Activated naive CD4-positive, alpha-beta T cell (primary cell): ENCODE measurements at places on chromosomes 4 and X.

GRCh38 chr4:181761156-181761555, 482.0 kb upstream of the TENM3 start:
- DNase-seq, result no peak

GRCh38 chrX:100976211-100976610, 6.7 kb downstream of the ARL13A start:
- DNase-seq, result no peak

DNA sequence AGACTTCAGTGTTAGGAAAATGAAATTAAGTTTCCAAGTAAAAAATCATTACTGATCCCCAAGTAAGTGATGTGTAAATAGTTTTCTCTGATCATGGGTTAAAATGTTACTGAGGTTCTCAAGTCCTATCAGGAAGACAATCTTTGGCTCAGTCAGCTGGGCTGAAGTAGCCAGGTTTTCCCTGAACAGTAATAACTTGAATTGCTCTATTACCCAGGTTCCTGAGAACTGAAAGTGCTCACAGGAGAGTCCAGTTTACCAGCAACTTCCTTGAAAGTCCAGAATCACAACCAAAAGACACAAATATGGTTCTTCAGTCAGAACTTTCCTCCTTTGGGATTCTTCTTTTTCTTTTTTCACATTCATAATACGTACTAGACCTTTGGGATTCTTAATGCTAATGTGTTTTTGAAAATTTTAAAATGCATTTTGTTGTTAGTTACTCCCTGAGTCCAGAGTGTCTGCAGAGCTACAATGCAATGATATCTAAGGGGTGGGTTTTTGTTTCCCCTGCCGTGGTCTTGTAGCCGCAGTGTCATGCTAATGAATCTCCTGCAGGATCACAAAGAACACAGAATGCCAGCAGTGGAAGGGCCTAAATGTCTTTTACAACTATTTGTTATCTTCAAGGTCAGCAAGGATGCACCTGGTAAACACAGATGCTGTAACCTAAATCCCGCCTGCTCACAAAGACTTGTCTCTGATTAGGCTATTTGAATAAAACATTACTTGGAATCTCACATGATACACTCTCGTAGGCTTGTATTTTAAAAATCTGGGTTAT, 439.8 kb upstream of the NR3C2 start:
- no peak for DNase-seq

- no peak for DNase-seq
Observed at GRCh38 chrX:40976981-40977380, 108.3 kb upstream of the USP9X start.

DNA sequence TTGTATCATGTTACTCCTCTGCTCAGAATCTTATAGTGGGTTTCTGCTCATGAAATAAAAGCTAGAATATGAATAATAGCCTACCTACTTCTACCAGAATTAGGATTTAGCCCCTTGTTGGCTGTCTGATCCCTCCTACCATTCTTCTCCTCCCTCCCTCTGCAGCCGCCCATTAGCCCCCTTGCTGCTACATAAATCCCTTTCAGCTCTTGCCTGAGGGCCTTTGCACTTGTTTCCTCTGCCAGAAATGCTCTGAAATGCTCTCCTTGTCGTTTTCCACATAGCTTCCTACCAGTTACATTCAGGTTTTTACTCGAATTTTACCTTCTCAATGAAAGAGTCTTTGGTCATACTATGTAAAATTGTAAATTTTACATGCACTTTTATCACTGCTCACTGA, 159.2 kb downstream of the ADGRL3 start:
- no peak for DNase-seq

GRCh38 chr4:177041356-177041755, 248.6 kb upstream of the VEGFC start:
- no peak for DNase-seq

DNA sequence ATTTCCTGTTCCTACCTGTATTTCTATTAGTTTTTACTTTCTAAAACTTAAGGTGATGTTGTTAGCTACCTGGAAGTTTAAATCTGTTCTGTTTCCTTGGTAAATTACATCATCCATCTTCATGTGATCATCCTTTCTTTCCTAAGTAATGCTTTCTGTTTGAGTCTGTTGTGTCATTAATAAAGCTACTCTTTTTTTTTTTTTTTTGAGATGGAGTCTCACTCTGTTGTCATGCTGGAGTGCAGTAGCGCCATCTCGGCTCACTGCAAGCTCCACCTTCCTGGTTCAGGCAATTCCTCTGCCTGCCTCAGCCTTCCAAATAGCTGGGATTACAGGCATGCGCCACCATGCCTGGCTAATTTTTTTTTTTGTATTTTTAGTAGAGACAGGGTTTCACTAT, 73.3 kb downstream of the FIP1L1 start:
- DNase-seq, result no peak

DNA sequence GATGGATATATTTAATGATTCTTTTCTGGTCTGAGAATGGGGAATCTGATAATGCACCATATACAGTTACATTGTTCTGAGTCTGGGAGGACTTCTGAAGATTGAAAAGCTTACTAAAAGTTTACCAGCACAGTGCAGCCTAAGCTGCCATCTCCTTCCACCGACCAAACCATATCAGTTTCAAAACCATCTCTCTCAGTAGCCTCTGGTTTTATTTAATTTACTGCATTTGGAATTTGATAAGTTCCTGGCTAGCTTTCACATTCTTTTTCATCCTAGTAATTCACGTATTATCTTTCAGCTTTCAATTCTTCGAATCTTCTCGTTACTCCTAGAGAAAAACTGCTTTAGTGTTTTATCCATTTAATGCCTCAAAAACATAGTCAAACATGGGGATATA, 181.4 kb upstream of the HCCS start:
- DNase-seq, result no peak

DNA sequence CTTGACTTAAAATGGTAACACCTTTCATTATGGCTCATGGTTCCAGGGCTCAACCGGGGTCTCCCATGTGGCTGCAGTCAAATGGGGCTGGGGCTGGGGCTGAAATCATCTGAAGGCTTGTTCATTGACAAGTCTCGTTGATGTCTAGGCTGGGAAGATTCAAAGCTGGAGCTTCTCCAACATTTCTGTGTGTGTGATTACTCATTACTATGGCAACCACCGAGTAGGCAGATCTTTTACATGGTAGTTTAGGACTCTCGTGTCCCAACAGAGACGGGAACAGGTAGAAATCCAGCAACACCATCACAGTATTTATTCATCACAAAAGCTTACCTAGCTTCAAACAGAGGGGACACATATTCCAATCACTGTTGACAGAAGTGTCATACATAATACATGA, 7.8 kb downstream of the YTHDC1 start:
- DNase-seq, result no peak

DNA sequence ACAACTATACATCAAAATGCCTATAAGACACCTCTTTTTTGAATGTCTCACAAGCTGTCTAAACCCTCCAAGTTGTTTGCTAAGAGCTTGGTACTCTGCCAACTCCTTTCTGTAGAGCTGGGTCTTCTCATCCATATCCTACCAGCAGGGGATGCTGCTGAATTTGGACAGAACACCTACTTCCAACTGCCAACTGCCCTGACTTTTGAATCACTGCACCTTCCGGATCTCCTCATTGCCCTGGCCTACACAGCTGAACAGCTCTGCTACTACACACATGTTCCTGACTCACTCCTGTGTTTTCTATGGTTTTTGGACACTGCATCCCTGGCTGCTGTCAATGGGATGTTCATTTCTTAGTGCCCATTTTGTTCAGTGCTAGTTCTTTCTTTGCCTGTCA, 18.7 kb downstream of the FAM184B start:
- DNase-seq, result no peak

DNA sequence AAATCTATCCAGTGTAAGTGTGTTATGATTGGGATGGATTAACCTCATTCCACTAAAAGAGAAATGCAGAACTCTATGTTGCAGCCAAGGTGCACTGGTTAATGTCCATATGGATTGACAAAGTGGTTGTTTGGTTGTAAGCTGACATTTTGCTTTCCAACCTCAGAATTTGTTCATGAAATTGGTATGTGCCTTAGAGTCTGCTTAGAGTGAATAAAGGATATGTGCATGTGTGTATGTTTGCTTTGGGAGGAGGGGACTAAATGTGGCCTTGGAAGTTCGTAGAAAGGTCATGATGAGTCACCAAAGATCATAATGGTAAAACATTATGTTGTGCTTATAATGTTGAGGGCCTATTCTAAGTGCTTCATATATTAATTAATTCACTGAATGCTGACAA, 44.1 kb upstream of the MBNL3 start:
- no peak for DNase-seq

- DNase-seq, result no peak
Observed at GRCh38 chrX:130793975-130794374, 109.0 kb downstream of the ENOX2 start.

DNA sequence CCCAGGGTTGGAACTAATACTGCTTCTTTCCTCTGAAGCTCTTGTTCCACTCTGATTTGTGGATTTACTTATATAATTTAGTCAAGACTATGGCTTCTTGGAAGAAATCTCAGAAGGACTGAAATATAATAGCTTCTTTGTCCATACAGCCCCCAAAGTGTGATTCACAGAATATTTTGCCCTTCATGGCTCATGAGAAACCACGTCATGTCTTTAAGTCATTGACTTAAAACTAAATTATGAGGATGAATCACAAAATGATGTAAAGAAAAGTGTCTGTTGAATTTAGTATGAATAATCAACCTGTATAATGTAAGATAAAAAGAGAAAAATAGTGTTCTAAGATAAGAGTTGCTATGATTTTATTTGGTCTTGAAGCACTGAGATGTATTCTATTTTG, 43.3 kb upstream of the AGA start:
- DNase-seq, result no peak

- no peak for DNase-seq
Observed at GRCh38 chr4:123871341-123871740, 474.7 kb downstream of the SPRY1 start.

GRCh38 chrX:140053846-140054245, 88.5 kb upstream of the CXorf66 start:
- DNase-seq, result no peak

GRCh38 chr4:72911316-72911715, 158.2 kb downstream of the COX18 start:
- no peak for DNase-seq

GRCh38 chr4:184671101-184671500, 21.6 kb downstream of the PRIMPOL start:
- no peak for DNase-seq

DNA sequence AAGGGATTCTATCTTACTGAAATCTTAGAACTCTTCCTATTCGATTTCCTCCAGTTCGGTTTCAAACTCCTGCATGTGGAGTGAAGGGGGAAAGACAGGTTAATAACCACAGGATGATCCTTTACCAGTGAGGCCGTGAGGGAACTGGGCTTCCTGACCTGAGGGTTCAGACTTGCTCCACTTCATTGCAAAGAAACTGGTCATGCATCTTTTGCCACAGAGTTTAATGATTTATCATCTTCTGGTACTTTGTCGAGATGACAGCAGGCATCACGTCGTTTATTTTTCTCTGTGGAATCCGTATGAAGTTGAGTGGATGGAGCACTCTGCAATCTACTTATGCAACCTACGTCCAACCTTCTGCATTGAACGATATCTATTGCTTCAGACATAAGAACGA, 145.9 kb upstream of the NLGN4X start:
- no peak for DNase-seq

DNA sequence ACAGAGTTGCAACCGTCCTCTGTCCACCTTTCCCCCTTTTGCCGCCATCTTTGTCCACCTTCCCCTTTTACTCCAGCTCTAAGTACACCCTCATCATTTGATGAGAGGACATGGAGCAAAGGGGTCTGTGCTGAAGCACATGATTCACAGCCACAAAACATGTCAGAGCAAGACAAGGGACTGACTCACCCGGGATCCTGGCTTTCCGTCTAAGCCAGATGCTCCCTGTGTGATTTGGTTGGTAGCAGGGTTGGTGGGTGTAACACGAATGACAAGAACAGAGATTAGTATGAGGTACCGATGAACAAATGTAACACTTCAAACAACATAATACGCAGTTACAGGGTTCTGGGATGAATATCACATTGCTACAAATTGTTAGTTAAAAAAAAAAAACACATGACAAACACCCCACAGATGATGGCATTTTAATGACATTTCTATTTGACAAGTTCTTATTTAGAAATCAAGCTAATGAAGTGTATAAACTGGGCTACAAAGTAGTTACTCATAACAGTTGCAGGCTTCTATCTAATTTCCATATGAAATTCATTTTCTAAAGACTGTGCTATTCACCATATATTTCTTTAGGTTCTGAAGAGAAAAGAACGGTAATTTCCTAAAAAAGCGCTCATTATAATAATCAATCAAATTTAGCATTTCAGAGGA, 71.4 kb upstream of the ETNPPL start:
- no peak for DNase-seq

DNA sequence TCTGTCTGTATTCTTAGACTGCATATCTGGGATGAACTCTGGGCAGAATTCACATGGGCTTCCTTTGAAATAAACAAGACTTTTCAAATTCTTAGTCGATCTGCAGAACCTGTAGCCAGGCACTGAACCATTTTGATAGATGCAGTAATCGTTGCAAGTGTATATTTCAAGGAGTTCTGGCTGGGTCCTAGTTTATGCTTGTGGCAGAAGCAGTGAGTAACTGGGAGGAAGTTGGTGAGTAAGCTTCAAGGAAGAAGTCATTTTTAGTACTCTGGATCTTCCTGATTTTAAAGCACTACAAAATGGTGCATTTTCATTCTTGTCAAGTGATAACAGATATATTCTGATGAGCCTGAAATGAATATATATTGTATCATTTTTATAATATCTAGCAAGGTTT, 9.5 kb downstream of the HPRT1 start:
- no peak for DNase-seq

- DNase-seq, result no peak
Observed at GRCh38 chr4:14446311-14446710, 556.0 kb upstream of the CPEB2 start.

DNA sequence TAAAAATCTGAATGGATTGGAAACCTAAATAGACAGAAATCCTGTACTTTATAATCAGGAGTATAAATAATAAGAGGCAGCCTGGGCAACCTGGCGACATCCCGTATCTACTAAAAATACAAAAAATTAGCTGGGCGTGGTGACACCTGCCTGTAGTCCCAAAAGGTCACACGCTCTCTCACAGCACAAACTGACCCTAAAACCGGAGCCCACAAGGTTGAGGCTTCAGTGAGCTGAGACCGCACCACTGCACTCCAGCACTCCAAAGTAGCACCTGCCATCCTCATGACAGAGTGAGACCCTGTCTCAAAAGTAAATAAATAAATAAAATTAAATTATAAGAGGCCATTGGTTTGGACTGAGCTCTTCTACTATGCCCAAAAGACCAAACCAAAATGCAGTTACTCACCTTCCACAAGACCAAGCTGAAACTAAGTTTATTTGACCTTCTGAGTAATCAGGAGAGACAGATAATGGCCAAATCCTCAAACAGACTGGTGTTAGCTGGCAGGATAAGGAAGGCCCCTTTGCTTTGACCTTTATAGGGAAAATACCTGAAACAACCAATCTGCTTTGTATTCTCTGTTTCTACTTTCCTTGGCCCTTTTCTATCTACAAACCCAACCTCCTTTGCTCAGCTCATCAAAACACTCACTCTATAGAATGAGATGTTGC, 3.2 kb upstream of the GRSF1 start:
- no peak for DNase-seq

DNA sequence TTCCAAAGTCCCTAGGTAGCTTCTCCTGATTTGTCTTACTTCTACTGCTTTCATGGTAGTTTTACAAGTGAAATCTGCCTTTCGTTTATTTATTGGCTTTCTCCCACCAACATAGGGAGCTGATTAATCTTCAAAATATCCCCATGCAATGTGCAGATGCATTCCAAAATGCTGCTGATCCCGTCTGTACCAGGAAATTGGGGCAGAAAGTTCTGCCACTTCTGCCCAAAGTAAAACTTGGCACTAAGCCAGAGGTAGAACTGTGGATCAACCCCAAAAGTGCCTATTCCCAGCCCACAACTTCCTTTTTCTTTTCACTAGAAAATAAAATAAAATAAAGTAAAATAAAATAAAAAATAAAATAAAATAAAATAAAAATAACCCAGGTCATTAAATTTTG, 47.3 kb upstream of the PPARGC1A start:
- DNase-seq, result no peak
